NCI-H460 (cell line): ENCODE measurements at places on chromosomes 3 and 15.

GRCh38 chr3:41700155-41700554, 261.7 kb downstream of the ULK4 start:
- no peak for DNase-seq

DNA sequence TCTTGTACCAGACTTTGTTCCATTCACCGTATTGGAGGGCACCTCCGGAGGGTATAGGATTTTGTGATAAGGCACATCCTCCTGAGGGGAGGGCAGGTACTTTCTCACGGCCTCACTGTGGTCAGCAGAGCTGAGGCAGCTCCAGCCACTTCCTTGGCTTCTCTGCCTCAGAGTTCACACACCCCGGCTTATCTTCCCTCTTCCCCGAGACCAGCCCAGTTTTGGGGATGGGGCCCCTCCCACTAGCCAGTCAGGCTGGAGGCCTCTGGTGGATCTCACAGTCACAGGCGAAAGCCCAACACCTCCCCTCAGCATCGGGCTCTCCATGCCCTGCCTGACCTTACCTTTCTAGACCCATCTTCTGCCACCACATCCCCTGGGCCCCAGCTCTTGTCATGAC, 316.2 kb upstream of the CTDSPL start:
- no peak for DNase-seq

- peak; percentile 79 for DNase-seq
Observed at GRCh38 chr3:190130696-190131095, 10.0 kb upstream of the P3H2 start.

DNA sequence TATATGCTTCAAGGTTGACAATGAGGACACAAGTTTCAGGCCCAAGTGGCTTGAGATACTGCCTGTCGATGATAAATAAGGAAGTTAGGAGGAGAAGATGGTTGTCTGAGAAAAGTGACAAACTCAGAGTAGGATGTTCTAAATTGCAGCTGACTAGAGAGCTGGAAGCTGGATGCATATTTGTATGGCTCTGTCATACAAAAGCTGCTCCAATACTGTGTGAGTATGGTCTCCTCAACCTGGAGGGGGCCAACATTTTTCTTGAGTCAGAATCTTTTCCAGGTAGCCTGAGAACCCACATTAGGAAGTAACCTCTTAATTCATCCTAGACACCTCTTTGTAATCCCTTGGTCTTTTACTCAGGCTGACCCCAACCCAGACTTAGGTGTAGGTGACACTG, 28.4 kb upstream of the TPRG1 start:
- DNase-seq: no peak

GRCh38 chr3:195774917-195775316, 36.8 kb downstream of the MUC4 start:
- DNase-seq: peak; percentile 6

- DNase-seq: no peak
Observed at GRCh38 chr3:140726066-140726465, 48.2 kb downstream of the TRIM42 start.

DNA sequence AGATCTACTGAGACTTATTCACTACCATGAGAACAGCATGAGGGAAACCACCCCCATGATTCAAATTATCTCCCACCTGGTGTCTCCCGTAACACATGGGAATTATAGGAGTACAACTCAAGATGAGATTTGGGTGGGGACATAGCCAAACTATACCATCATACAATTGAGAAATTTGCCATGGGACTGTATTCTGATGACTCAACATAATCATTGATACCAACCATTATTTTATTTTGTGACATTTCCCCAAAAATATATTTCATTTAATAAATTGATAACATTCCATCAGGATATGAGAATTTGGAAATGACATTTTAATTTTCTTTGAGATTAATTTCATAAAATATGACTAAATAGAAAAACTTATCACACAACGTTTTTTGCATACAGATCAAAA, 96.6 kb upstream of the MDFIC2 start:
- no peak for DNase-seq

DNA sequence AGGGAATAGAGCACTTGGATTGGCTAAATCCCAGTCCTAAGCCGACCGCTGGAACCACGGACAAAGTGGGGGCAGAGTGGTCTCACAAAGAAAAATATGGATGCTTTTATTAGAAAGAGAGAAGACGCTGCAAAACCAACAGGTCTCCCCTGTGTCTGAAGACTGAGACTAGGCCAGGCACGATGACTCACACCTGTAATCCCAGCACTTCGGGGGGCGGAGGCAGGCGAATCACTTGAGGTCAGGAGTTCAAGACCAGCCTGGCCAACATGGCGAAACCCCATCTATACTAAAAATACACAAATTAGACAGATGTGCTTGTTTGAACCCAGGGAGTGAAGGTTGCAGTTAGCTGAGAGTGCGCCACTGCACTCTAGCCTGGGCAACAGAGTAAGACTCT, 61.8 kb downstream of the ZDHHC19 start:
- no peak for DNase-seq

DNA sequence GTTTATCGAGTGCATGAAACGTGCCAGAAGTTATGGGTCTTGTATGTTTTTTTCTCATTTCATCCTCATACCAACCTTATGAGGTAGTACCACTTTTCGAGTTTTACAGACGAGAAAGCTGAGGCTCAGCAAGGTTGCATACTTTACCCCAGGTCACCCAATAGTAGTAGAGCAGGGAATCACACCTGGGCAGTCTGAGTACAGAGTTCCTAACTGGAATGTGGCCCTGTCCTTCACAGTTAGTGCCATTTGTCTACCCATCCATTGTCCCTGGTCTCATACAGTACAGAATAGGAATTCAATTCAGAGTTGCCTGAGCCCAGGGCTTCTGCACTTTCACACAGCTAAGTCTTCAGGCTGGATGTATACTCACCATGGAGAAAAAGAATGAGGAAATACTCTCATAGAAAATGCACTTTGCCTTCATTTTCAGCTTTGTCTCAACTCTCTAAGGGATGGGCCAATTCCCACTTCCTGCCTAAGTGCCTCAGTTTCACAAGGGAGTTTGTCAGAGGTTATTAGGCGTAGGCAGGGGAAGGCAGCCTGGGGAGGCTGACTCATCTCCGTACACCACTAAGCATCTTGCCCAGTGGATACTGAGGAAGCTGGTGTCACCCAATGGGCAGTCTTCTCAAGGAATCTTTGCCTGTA, 93.2 kb downstream of the TMEM212 start:
- DNase-seq: no peak

- DNase-seq: no peak
Observed at GRCh38 chr15:39511916-39512260, 69.0 kb upstream of the THBS1 start.
